ENCODE measurements at places on chromosomes 4 and X.
A peak's percentile ranks its signal among the peaks of the same experiment; 100 is the strongest.

DNA sequence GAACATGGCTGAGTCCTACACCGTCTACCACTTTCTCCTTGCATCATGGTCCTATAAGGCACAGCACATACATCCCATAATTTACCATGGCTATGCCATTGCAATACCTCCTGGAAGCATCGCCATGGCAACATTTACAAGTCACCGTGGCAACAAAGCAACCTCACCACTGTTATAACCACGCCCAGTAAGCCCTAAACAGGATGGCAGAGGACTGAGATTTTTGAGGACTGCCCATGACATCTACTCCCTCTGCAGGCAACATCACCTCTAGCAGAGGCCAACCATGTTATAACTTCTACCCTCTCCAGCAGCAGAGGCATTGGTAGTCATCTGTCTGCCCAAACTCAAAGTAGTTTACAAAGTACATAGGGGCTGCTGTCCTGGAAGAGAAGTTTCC lies 29.7 kb downstream of the BCOR start:
- DNase-seq, result no peak

DNA sequence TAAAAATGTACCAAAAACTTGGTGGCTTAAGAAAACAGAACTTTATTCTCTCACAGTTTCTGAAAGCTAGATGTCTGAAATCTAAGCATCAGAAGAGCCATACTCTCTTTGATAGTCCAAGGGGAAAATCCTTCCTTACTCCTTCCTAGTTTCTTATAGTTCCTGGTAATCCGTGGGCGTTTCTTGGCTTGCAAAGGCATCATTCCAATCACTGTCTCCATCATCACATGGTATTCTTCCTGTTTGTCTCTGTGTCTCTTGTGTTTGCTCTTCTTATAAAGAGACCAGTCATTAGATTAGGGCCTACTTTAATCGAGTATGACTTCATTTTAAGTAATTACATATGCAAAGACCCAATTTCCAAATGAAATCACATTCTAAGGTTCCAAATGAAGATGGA lies 118.9 kb upstream of the FSTL5 start:
- no peak for DNase-seq

DNA sequence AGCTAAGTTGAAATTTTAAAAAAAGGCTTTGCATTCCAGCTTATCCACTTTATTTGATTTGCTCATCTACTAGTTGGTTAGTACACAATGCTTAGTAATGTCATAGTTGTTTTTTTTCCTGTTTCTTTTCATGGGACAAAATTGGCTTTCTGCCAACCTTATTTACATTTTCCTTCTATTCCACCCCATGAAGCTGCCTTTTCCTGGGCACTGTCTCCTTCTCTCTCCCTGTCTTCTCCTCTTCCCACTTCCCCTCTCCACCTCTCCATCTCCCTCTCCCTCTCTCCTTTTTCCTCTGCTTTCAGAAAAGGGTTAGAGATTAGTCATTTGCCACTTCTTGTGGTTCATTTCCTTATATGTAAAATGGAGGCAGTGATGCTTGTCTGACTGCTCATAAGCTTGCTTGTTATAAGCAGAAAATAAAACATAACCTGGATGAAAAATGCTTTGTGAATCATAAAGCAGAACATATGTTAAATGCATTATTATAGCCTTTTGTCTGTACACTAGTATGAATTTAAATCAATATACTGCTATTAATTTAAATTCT lies 181.9 kb downstream of the CEP135 start:
- DNase-seq, result peak; percentile 19

DNA sequence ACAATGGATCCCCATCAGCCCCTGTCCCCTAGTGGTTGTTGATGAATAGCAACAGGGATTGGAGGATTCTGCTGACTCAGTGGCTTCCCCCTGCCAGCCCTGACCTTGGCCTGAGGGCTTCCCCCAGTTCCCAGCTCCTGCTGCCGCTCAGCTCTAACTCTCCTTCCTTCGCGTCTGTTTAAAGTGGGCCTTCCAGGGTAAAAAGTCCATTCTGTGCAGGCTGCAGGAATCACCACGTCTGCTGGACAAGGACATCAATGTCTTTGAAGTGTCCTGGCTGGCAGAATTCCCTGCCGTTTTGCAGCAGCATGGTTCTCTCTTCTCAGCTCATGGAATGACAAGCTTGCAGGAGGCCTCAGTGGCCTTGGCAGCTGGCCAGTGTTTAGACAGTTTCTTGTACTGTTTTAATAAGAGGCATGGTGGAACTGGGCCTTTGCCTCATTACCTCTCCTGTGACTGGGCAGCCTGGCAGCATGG lies 152.5 kb upstream of the STX18 start:
- peak; percentile 55 for DNase-seq

- DNase-seq, result no peak
Observed at GRCh38 chrX:110410603-110411002, 52.0 kb downstream of the RTL9 start.

DNA sequence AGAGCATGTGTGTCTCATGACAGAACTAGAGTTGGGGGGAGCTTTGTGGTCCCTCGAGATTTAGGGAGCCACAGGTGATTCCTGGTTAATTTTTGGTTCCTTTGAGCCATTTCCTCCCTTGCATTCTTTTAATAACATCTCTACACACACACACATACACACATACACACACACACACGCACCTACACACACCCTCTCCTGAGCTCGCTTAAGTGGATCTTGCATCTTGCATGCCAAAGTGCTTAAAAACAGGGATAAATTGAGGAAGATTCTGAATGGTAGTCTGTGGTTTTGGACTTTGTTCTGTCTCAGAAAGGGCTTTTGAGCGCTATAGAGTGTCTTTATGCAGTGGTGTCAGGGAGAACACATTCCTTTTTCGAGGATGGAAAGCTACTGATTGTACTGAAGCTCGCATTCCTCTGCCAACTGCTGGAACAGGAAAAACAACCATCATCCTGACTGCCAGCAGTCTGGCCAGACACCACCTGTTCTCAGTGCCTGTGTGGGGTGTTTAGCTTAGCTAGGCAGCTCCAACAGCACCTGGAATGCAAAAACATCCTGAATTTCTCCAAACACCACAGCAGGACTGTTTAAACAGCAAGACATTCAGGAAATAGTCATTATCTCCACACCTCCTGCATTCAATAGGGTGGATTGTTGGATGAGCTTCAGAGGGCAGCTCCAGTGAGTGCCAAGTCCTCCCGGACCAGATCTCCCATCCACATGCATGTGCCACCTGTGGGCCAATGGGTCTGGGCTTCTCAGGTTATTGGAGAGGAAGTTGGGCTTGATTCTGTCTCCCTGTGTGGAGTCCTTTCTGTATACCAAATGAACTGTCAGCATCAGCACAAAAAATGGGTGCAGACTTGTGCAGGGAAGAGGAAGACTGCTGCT lies 21.9 kb upstream of the IGFBP7 start:
- peak; percentile 34 for DNase-seq

DNA sequence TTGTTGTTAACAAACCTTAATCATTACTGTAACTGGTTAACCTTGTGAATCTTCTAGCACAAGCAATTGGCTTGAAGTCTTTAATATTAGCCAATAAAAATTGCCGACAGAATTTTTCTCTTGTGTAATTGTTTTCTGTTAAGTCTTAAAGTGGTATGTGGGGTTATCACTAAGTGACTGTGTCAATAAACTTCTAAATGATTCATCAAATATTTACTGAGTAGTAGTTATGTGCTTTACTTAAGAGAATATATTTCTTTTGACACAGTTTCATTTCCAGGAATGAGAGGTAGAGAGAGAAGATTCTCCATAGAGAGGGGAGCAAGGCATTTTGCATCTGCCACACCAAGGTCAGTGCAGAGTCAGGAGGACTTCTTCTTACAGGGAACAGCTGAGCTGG lies 2361.6 kb upstream of the AGA start:
- no peak for DNase-seq

DNA sequence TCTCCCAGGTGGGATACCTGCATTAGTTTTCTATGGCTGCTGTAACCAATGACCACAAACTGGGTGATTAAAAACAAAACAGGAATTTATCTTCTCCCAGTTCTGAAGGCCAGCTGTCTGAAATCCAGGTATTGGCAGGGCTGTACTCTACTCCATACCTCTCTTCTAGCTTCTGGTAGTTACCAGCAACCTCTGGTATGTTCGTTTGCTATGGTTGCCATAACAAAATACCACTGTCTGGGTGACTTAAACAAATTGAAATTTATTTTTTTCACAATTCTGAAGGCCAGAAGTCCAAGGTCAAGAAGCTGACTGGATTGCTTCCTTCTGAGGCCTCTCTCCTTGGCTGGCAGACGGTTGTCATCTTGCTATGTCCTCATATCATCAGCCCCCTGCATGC lies 642.1 kb upstream of the TENM3 start:
- peak; percentile 27 for DNase-seq

GRCh38 chr4:149928507-149928906 lies 112.9 kb upstream of the IQCM start:
- DNase-seq, result no peak

DNA sequence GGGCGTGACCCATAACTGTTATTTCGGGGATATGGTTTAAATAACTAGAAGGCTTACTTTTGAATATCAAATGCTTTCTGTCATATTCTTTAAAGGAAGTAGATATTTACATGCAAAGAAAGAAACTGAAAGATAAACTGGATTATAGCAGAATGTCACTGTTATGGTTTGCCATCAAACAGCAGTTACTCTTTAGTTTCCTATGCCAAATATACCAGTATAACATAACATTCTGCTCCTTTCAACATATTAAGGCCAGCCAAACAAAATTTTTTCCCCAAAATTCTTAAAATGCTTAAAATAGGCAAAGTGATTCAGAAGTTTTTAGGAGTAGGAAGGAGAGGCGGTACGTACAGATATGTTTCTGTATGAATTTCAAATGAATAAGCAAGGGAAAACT lies 27.0 kb downstream of the KDM6A start:
- no peak for DNase-seq

DNA sequence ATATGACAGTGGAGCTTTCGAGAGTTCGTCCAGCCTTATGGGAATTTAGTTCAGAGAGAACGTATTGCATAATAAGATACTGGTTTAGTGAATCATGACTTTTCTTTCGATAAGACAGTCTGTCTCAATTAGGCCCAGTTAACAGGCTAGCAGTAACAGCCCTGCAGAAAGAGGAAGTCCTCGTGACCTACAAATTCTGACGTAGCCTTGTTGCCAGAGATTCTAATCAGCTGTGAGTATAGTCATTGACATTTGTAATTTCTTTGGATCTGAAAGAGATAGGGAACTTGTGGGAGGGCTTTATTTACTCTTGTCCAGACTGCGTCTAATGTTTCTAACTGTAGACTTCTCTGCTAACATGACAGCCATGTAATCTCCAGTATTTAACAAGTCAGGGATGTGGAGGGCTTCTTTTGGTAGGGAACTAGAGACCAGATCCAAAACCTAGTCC lies 15.8 kb downstream of the ART3 start:
- peak; percentile 75 for DNase-seq

GRCh38 chr4:152540293-152540674 lies 4.4 kb upstream of the FBXW7 start:
- DNase-seq, result no peak

GRCh38 chr4:77798385-77798784 lies 20.8 kb downstream of the CNOT6L start:
- no peak for DNase-seq

DNA sequence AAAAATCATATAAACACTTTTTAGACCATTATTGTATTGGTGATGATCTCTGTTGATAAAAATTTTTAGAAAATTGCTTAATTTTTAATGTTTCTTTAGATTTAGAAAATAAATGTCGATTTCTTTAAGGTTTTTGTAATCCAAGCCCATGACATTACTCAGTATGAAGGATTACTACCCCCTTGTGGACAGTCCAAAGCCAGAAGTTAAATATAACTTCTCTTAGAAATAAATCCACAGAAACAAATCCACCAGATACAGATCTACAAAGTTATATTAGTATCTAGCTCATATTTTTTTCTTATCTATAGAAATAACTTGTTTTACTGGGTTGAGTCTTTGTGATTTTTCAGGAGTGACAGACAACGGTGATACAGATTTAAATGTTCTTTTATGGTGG lies 18.9 kb downstream of the TIFA start:
- DNase-seq, result peak; percentile 69

DNA sequence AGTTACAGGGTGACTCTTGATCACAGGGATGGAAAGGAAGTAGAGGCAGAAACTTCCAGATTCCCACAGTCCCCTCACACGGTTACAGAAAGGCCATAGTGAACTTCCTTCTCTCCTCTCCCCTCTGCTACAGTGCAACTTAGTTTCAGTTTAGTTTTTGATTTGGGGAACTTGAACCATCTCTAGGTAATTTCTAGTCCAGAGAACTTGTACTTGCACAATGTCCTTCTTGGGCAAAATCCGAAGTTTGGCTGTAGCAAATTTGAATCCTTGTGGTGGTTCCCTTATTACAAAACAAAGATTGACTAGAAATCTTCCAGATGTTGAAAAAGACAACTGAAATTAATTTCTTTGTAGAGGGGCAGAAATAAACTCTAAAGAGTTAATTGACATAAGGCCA lies 1.2 kb upstream of the BLTP1 start:
- DNase-seq, result no peak

- no peak for DNase-seq
Observed at GRCh38 chr4:38102957-38103588, 142.9 kb downstream of the PTTG2 start.

DNA sequence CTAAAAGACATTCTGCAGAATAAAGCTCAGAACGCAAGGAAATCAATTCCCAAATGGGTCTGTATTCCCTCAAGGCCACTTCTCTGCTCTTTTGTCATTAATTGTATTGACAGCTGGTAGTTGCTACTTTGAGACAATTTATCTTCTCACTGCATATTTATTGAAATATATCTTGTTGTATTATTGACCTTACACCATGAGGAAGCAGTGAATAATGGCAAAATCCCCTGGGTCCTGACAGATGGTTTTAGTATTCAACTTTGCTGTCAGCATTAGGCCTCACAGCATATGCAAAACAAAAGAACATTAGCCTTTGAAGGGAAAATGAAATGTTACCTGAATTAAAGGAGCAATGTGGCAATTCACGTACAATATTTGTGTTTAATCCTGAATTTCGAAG lies 406.1 kb upstream of the TRAM1L1 start:
- no peak for DNase-seq

GRCh38 chr4:185532293-185532692 lies 3.0 kb downstream of the PDLIM3 start:
- no peak for DNase-seq

- no peak for DNase-seq
Observed at GRCh38 chr4:163587867-163588266, 93.4 kb downstream of the TMA16 start.

- no peak for DNase-seq
Observed at GRCh38 chr4:7506119-7506518, 71.4 kb upstream of the PSAPL1 start.

- DNase-seq, result no peak
Observed at GRCh38 chrX:1351981-1352714, 15.6 kb downstream of the IL3RA start.

- DNase-seq, result no peak
Observed at GRCh38 chrX:40663078-40663740, 15.8 kb upstream of the CXorf38 start.

- DNase-seq, result peak; percentile 36
Observed at GRCh38 chr4:125765941-125766340, 451.2 kb downstream of the FAT4 start.

DNA sequence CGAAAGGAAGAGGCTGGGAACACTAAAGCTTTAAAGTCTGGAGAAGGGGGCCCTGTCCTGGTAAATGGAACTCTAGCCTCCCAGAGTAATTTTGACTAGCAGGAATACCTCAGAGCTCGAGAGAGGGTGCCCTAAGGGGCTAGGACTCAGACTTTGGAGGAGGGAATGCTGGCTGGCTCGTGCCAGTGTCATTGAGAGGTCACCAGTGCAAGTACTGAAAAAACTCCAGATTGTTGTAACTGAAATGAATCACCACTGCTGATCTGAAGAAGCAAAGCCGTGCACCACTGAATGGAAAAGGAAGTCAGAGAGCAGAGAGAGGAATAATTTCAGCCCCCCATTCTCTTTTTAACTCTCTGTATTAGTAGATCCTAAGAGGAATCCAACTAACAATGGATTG lies 690.2 kb downstream of the FAT4 start:
- DNase-seq, result peak; percentile 68
